ENCODE measurements at places on chromosomes 5 and 9. TPM values are rescaled to one million over a fixed set of nuclear protein-coding genes. Genes with fewer than 3 reads are reported as not detected.

GRCh38 chr5:30725073-30725472 lies 468.4 kb upstream of the CDH6 start:
- DNase-seq: no peak

The LIFR gene
- total RNA-seq: not detected

DNA sequence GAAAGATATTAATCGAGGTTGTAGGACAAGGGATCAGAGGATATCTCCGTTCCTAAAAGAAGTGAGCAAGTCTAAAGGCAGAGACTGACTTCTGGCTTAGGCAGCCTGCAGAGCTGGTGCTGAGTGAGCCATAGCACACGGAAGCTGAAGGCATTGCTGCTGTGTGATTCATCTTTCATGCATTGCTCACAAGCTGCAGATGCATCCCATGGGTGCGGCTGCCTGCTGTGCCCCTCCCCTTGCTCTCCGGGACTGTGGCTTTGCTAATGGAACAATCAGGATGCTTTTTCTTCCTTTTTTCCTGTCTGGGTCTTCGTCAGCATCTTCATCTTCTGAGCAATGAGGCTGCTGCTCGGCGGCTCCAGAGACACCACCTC lies 341.4 kb downstream of the DIRAS2 start:
- no peak for DNase-seq

DNA sequence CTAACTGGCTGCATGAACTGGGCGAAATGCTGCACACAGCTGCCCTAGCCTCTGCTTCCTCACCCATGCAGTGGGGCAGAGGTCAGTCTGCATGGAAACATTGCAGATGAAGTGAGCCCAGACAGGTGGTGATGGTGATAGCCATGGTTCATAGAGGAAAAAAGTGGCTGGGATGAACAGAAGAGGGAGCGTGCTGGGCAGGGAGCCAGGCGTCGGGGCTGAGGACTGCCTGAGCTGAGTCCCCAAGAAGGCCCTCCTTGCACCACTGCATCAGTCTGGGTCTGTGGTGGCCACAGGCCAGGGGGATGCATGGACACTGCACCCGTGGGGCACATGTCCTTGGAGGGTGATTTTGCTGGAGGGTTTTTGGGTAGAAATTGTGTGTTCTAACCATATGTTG lies 80.5 kb downstream of the AMBP start:
- DNase-seq: no peak
